Aorta (tissue), 5 donors: ENCODE measurements at places on chromosomes 1 and 21. TPM values are rescaled to one million over a fixed set of nuclear protein-coding genes. Genes with fewer than 3 reads are reported as not detected.

Gene SHISA4
- polyA plus RNA-seq, result 76.1 TPM

DNA sequence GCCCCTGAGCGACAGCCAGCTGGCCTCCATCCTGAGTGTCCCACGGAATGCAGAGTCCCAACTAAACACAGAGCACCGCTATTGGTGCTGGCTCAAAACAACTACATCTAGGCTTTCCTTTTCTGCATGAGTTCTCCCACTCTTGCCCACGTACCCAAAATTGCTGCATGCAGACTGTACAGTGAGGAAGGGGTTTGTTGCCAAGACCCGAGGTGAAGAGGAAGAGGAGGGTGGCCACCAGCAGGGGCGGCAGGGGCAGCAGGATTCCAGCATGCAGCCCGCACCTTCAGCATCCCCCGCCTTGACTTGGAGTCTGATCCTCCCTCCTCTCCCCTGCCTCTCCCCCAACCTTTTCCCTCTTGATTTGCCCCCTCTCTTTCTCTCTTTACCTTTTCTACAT, 8.0 kb downstream of the S100A9 start:
- no peak overlapping the region for H3K27ac ChIP-seq
- no peaks in the 10 kb centered on the region for H3K27me3 ChIP-seq
- H3K4me1 ChIP-seq, result no peaks in the 10 kb centered on the region
- DNase-seq, result no peak
- H3K4me3 ChIP-seq, result no peak overlapping the region

DNA sequence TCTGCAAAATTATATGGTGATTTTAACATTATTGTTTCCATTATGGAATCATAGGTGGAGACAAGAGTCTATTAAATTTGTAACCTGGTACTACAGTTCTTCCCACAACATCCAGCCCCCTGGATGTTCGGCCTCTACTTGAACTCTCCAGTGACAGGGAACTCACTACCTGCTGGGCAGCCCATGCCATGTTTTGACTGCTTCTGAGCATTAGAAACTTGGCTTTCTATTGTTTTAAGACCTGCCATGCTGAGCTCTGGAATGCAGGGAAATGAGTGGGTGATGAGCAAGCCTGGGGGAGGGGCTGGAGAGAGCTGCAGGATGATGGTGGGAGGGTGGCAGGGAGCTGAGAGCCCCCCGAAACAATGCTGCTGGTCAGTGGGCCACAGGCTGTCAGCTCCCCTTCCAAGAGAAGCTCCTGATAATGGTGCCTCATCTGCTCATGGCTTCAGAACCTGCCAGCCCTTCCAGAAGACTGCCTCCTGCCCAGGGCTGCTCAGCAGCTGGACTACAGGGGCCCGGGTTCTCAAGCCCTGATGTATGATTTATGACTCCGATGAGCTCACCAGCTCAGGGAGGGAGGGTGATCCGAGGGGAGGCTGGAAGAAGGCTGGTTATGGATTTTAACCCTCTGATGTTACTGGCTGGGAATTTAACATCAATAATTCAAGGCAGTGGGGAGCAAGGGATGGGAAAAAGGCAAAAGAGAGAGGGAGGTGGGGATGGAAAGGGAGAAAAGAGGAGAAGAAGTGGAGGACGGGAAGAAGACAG, 205.0 kb downstream of the HIVEP3 start:
- H3K4me3 ChIP-seq, result no peak overlapping the region
- no peak overlapping the region for H3K27ac ChIP-seq
- H3K4me1 ChIP-seq, result no peaks in the 10 kb centered on the region
- no peaks in the 10 kb centered on the region for H3K27me3 ChIP-seq

GRCh38 chr1:71228742-71229365, 148.0 kb upstream of the ZRANB2 start:
- no peak for DNase-seq
- H3K4me1 ChIP-seq, result no peaks in the 10 kb centered on the region
- no peak overlapping the region for H3K4me3 ChIP-seq
- H3K36me3 ChIP-seq, result no peaks in the 10 kb centered on the region
- H3K27me3 ChIP-seq, result no peaks in the 10 kb centered on the region
